Urinary bladder (tissue), 4 donors: ENCODE measurements at places on chromosomes 4 and X. TPM values are rescaled to one million over a fixed set of nuclear protein-coding genes. Genes with fewer than 3 reads are reported as not detected.

DNA sequence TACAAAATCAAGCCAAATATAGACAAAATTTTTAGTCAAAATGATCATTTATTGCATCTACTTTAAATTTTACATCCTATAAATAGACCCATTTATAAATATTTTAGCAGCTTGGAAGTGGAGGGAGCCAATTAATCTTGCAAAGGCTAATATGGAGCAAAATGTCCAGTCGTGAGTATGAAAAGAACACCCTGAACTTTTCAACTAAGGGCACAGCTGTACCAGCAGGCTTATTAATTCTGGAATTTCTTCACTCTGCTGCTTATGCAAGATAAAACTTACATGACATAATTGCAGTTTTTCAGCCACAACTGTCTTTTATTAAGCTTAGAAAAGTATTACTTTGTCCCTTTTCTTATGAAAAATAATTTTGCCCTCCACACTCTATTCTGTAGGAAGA lies 22.9 kb upstream of the USP53 start:
- no peak for DNase-seq

Gene AADAT
- total RNA-seq = 12.1 TPM

DNA sequence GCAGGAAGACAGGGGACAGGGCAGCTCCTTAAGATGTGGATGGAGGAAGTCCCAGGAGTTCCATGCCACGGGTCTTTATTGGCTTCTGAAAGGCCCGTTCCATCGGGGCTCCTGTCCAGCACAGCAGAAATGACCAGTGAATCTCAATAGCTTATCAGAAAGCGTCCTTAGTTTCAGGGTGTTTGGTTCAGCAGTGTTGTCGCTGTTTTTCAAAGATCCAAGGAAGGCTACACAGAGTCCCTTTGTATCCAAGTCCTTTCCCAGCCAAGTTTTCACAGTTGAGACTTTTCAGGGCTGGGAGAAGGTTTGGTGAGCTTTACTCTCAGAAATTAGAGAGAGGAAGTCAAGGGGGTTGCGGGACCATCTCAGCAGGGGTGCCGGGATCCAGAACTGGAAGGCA lies 5.0 kb upstream of the ZCCHC4 start:
- DNase-seq = no peak

- no peak for DNase-seq
These were observed 38.8 kb downstream of the PALLD start for GRCh38 chr4:168535689-168536088.

Gene DCLK2
- 22.2 TPM for total RNA-seq

DNA sequence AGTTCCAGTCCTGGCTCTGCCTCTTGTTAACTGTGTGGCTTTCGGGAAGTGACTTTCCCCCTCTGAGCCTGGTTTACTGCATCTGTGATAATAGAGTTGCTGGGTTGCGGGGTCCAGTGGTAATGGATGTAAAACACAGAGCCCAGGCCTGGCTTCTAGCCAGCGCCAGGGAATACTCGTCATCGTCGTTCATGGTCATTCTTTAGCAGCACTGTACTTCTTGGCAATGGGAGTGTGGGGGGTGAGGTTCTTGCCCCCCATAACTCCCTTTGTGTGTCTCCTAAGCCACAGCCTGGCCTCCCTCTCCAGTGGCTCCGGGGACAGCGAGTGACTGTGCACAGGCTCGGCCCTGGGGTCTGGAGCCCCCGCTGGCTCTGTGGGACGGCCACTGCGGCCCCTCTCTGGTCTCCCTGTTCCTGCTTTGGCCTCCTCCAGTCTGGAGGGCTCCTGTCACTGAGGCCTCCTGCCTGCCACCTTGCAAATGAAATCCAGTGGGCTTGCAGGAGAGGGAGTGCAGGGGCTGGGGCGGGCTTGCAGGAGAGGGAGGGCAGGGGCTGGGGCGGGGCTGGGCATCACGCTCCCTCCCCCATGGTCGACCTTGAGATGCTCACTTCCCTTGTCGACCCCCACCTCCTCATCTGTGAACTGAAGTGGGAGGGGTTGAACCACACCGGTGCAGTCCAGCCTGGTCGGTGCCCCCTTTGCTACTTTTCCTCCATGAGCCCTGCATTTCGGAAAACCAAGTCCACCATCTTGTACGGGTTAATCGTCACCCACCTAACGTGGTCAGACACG lies 13.2 kb downstream of the PSAPL1 start:
- DNase-seq = no peak

- no peak for DNase-seq
These were observed 187.3 kb upstream of the LEF1 start for GRCh38 chr4:108355902-108356535.

- DNase-seq = no peak
These were observed 20.0 kb downstream of the TMEM154 start for GRCh38 chr4:152659806-152660205.

GRCh38 chr4:152962150-152962549 lies 26.0 kb downstream of the FHDC1 start:
- DNase-seq = no peak

DNA sequence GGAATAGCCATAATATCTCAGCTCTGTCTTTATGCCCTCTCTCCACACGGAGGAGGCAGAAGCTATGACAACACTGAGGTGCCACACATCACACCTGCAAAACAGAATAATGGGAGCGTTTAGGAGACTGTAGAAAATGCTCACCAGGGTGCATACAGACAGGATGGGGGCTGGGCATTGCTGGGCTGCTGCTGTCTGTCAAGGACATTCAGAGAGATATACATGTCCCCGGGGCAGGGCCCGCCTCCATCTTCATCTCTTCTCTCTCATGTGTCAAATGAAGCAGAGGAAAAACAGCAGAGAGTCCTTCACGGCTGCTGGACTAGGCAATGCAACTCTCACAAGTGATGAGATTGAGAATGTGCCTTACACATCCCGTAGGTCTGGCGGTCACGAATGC lies 65.3 kb upstream of the DHRSX start:
- DNase-seq = no peak

DNA sequence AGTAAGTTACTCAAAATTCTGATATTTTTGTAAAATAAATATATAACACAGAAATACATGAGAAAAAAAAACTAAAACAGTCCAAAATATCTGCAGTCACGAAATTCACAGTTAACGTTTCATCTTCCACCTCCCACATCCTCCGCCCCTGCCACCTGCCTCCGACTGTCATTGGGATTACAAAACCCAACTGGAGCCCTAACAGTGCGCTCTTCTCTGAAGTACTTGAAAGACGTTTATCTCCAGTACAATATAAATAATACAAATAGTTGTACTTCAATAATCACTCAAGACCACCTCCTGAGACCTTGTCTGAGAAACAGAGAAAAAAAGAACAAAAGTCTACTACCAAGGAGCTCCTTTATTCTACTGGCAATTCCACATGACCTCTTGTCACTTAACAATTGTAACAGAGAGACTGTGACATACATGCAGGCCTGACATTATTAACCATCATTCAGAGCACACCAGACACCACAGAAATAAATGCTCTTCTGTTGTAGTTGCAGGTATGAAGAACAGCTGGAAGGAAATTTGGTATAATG lies 280.6 kb downstream of the PPP3CA start:
- no peak for DNase-seq

Gene CYSLTR1
- total RNA-seq = 12.9 TPM
